ENCODE measurements at places on chromosomes 16 and 17.
A peak's percentile ranks its signal among the peaks of the same experiment; 100 is the strongest.

- no peak for DNase-seq
Measured at GRCh38 chr17:80608326-80608725, 63.7 kb downstream of the RPTOR start.

GRCh38 chr16:27110524-27110896 lies 43.8 kb downstream of the C16orf82 start:
- DNase-seq: no peak

- DNase-seq: no peak
Measured at GRCh38 chr17:27457731-27458523, 1.7 kb downstream of the KSR1 start.

GRCh38 chr17:80850817-80851216 lies 140.8 kb upstream of the CHMP6 start:
- no peak for DNase-seq

- DNase-seq: no peak
Measured at GRCh38 chr17:72387487-72387886, 266.7 kb downstream of the SOX9 start.

DNA sequence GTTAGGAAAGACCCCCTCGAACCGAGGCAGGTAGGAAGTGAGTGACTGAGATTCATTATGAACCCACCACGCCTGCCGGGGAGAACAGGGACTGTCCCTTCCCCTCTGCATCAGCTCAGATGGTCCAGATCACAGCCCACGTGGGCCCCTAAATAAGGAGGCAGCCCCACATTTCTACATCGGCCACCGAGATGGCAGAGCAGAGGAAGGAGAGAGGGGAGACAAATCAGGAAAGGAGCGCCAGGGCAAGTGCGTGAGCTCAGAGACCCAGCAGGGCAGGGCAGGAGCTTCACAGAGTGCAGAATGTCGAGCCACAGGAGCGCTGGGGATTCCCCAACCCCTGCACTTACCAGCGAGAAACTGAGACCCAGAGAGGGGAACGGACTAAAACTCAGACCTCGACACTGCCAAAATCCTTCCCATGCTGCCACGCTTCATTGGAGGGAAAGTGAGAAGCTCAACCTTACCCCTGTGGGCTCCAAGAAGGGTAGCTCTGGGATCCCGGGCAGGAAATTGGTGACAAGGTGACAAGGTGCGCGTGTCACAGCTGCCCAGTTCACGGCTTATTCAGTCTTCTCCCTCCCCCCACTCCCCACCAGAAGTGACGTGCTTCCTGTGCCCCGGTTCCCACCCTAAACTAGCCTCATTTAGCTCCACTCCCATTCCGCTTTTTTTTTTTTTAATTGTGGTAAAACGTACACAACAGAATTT lies at the start of gene ICAM2:
Gene ICAM2, minus strand, starts transcription at position 578 of the 711 bp plus-strand sequence. CDS start 13,942 bp downstream, outside the sequence.
- peak; percentile 96 for DNase-seq

GRCh38 chr16:359067-359763 lies 6.7 kb upstream of the AXIN1 start:
- DNase-seq: no peak

DNA sequence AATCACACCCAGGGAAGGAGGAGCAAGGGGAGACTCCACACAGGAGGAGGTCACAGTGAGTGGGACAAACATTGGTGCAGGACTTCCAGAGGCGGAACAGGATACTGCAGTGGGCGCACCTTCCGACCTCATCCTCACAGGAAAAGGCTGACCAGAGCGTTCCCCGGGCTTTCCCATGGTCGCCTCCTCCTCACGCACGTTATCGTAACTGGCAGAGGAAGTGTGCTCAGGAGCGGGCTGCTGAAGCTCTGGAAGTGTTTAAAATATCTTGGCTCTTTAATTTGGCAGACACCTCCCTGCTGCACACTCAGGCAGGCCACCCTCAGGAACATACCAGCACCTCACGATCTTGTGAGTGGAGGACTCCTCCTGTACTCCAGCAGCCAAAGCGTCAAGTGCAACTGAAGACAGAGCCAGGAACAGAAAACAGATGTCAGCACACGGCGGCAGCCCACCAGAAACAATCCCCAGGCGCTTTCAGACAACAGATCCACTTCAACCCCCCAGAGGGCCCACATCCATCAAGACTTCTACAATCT lies 17.5 kb downstream of the FANCA start:
- no peak for DNase-seq

- no peak for DNase-seq
Measured at GRCh38 chr16:76446251-76446650, 169.1 kb downstream of the CNTNAP4 start.

DNA sequence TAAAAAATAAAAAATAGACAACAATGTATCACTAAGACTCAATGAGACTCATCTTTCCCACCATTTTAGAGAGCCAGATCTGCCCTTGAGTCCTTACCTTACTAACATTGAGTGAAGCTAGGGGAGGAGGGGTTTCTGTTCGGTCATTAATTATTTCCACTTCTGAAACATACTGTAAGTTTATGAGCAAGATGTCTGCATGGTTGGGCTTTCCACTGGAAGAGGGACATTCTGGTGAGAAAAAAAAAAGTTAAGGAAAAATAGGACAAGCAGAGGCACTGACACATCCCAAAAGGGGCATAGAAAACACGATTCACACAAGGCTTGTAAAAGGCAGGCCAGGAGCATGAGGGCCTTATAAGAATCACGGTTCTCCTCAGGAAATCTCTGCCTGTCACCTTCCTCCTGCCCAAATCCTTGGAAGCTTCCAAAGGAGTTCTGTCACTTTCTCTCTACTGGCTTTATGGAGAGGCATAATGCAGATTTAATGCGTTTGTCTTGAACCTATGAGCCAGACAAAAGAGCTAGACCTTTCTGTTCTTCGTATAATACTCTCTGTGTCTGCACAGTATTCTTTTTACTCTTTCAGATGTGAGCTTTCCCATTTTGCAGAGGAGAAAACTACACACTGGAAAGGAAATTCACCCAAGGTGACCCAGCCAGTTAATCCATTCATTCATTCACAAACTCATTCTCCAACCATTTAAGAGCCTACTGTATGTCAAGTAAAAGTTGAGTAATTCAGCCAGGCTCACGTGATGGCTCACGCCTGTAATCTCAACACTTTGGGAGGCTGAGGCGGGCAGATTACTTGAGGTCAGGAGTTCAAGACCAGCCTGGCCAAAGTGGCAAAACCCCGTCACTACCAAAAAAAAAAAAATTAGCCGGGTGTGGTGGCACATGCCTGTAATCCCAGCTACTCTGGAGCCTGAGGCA lies 2.5 kb downstream of the LSM12 start:
- DNase-seq: no peak

DNA sequence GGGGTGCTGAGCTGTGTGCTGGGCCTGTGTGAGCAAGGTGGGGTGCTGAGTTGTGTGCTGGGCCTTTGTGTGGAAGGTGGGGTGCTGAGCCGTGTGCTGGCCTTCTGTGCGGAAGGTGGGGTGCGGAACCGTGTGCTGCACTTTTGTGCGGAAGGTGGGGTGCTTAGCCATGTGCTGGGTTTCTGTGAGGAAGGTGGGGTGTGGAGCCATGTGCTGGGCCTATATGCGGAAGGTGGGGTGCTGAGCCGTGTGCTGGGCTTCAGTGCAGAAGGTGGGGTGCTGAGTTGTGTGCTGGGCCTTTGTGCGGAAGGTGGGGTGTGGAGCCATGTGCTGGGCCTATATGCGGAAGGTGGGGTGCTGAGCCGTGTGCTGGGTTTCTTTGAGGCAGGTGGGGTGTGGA lies 555.4 kb upstream of the EEF2KMT start:
- DNase-seq: no peak

All from CD8-positive, alpha-beta memory T cell (primary cell).